ENCODE measurements at places on chromosomes 2 and 18.

- no peak for DNase-seq
These were observed 594.8 kb downstream of the METTL4 start for GRCh38 chr18:1976484-1976883.

DNA sequence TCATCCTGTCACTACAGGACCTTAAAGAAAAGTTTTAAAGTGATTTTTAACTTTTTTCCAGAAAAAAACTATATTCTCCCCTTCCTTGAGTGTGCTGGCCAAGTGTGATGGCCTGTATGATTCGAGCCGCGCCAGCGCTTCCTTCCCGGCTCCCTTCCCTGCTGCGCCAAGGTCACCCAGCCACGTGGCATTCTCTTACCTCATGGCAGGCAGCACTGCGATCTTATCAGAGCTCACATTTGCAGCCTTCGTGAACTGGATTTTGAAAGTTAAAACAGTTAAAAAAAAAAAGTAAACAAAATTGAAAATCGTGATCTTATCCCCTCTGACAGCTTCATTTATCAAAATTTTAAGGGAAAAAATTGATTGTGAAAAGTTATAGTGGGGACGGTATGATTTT, 279.8 kb downstream of the PTGR3 start:
- DNase-seq: no peak

DNA sequence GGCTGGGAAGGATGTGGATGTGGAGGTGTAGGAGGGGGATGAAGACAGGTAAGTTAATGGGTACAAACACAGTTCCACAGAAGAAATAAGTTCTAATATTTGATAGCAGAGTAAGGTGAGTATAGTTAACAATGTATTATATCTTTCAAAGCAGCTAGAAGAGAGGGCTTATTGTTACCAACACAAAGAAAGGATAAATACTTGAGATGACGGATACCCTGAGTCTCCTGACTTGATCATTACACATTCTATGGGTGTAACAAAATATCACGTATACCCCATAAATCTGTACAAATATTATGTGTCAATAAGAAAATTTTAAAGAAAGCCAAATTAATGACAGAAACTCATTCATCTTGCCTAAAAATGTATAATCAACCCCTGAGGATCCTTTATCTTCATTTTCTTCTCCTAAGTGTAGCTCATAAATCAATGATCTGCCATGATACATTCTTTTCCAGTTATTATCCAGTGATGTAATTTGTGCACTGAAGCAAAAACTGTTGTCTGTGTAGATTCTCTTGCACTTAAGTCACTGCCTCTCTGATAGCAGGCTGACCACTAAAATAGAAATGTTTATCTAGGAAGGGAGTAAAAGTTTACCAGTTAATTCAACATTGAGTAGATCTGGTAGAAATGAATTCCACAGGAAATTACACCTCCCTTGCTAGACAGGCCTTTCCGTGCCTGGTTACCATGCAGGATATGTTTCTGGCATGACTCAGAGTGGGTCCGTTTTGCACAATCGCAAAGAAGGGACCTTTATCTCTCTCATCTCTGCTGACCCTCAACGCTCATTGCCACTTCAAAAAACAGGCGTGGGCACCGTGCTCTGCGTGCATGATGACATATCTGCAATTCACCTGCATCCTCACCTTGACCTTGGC, 249.7 kb upstream of the NCKAP5 start:
- DNase-seq: no peak

GRCh38 chr2:205197468-205198139, 484.7 kb upstream of the NRP2 start:
- no peak for DNase-seq

- no peak for DNase-seq
These were observed 91.1 kb upstream of the SKOR2 start for GRCh38 chr18:47342566-47342965.

All from B cell (primary cell).